Psoas muscle (tissue), 8 donors: ENCODE measurements at places on chromosomes 2 and 18. TPM values are rescaled to one million over a fixed set of nuclear protein-coding genes. Genes with fewer than 3 reads are reported as not detected.

DNA sequence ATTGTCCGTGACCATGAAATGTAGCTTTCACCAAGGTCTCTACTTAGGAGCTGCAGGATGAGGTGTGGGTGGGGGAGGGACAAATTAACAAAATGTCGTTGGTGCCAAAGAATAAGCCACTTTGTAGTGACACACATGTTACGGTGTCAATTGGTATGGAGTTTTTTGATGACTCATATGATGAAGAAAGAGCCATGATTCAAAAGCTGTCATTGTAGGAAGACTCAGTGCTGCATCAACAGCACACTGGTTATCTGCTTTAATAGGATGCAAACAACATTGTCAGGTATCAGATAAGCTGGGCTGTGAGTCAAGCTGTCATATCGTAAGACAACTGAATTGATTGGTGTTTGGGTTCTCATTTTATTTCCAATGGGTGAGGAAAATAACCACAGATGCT is 36.6 kb upstream of the BOD1L2 start:
- DNase-seq = no peak

DHX57 gene
- 15.3 TPM for total RNA-seq

DNA sequence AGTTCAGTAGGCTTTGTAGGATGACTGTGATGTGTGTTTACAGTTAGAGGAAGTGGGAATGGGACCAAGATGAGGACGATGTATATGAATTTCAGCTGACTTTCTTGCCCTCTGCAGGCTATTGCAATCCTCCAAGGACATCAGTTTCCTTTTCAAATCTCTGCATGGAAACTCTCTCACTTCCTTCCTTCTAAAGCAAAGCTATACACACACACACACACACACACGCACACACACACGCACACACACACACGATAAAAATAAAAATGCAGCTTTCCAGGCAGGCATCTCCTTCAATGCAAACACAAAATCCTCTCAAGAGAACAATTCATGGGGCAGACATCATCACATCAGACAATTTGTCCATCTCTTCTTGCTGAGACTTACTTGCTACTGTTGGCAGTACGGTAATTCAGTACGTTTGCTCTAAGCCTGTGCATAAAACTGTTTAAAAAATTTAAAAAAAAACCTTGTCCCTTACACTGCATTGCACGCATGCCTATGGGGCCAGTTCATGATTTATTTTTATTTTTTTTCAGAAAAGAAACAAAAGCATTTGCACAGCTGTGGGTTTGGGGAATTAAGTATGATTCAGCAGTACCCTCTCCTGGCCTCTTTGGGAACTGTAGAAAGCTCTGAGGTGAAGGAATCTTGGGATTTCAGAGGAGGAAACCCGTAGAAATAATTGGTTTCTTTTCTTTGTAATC is 27.1 kb upstream of the ICOS start:
- no peak for DNase-seq

B3GNT7 gene
- total RNA-seq = 0.74 TPM

FBXO48 gene
- total RNA-seq = 0.90 TPM

KCNJ13 gene
- total RNA-seq = not detected

DNA sequence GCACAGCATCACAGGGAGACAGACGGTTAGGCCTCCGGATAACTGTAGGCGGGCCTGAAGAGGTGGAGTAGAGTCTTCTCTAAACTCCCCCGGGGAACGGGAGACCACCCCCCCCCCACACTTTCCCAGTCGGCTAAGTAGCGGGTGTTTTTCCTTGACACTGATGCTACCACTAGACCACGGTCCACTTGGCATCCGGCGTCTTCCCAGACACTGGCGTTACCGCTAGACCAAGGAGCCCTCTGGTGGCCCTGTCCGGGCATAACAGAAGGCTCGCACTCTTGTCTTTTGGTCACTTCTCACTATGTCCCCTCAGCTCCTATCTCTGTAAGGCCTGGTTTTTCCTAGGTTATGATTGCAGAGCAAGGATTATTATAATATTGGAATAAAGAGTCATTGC is 25.7 kb upstream of the NCL start:
- DNase-seq = no peak

GRCh38 chr18:75247611-75248421 is 37.2 kb downstream of the TSHZ1 start:
- DNase-seq = no peak

- no peak for DNase-seq
Measured at GRCh38 chr18:12701161-12701560, 1.4 kb downstream of the CEP76 start.

GRCh38 chr2:237060534-237061312 is 25.0 kb upstream of the COPS8 start:
- DNase-seq = no peak

TMEM247 gene
- total RNA-seq = not detected

DNA sequence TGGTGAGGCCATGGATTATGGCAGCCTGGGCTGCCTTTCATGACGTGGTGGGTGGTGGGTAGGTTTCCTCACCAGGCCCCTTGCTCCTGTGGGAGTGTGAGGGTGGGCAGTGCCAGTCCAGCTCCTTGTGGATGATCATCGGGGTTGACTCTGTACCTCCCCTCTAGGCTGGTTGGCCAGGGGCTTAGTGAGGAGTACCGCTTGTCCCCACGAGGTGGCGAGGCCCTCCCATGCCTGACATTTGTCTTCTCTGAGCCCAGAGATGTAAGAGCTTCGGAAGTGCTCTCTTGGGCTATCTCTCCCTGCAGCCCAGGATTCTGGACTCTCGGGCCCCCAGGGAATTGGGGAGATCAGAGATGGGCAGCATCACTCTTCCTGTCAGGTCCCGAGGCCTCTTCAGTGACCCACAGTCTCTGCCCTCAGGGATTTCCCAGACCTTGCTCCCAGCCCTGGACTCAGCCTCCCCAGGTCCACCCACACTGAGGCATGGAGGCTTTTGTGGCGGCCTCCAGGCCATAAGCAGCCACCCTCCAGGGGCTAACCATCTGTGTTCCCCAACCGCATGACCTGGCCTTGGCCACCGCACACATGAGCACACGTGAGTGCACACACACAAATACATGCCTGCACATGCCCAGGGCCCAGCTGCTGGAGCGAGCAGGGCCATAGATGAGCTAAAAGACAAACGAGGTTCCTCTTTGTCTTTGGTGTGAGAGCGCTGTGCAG is 6.5 kb downstream of the SPR start:
- no peak for DNase-seq

DNA sequence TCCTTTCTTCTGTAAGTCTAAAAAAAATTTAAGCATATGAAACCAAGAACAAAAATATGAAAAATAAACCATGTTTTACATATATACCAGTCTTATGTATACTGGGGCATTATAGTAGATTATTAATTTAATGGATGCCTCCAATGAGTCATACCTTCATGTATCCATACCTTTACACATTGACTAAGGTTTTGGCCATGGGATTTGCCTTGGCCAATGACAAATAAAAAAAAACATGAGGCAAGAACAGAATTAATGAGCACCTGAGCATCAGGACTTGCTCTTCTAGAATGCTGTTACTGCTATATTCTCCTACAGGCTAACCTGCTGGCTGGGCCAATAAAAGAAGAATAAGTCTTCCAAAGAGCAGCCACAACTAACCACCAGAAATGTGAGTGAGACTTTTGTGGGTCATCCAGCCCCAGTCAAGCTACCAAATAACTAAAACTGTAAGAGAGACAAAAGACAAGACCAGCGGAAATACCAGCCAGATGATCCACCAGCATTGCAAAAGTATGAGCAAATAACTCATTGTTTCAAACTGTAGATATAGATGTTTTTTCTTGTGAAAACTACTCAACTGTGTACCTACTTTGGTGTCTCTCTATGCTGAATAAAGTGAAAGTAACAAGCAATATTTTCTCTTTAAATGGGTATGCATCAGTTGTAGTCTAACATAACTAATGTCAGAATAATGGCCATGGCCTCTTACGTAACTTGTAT is 749.6 kb upstream of the VRK2 start:
- no peak for DNase-seq

DNA sequence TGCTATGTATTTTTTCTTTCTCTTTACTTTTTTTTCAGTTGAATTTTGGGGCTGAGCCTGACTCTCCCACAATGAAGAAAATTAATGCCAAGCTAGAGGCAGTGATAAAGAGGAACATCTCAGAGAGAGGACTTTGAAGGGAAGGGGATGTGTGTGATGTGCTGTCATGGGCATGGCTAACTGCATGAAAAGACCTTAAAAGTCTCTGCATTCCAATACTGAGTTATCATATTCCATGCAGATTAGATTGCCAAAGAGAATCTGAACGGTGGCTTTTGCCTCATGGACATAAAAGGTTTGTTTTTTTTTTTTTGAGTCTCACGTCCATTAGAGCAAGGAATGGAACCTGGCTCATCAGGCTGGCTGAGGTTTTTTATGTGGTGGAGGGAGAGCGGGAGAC is 213.9 kb downstream of the PIK3C3 start:
- DNase-seq = no peak
